ENCODE measurements at places on chromosomes 1 and 21.
A peak's percentile ranks its signal among the peaks of the same experiment; 100 is the strongest.

- DNase-seq = peak; percentile 8
Observed at GRCh38 chr1:81921851-81922462, 121.2 kb downstream of the ADGRL2 start.

GRCh38 chr1:10536133-10536770, 61.5 kb downstream of the PEX14 start:
- no peak for DNase-seq

GRCh38 chr1:91014475-91014874, 7.4 kb downstream of the ZNF644 start:
- no peak for DNase-seq

- no peak for DNase-seq
Observed at GRCh38 chr1:113278777-113279176, 111.5 kb upstream of the MAGI3 start.

GRCh38 chr1:154983776-154984466, 777 bp downstream of the FLAD1 start:
- DNase-seq = no peak

GRCh38 chr1:199862047-199862446, 165.5 kb upstream of the NR5A2 start:
- DNase-seq = no peak

- no peak for DNase-seq
Observed at GRCh38 chr1:234756066-234756774, 146.2 kb upstream of the IRF2BP2 start.

- no peak for DNase-seq
Observed at GRCh38 chr1:5571438-5571837, 420.8 kb downstream of the NPHP4 start.

DNA sequence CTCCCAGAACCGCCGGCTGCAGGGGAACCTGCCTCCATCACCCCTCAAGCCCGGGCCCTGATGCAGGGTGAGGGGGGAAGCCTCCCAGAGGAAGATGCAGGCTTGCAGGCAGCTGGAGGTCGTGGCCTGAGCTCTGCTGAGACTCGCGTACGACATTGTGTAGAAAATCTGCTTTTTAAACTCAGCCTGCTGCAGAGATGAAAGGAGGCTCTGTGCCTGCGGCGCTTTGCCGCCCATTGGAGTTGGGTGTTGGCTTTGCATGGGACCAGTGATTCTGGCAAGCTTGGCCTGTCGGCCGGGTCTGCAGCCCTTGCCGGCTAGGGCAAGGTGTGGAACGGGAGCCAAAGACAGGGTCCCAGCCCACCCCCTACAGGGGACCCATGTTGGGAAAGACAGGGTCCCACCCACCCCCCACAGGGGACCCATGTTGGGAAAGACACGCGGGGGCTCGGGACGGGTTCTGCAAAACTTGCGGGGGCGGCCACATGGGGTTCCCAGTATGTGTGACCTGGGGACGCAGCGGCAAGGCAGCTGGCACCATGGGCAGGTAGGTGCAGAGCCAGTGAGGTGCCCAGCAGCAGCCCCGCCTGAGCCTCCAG, 55.6 kb downstream of the SLX9 start:
- no peak for DNase-seq

GRCh38 chr1:178607718-178608408, 95.0 kb downstream of the TEX35 start:
- DNase-seq = no peak

DNA sequence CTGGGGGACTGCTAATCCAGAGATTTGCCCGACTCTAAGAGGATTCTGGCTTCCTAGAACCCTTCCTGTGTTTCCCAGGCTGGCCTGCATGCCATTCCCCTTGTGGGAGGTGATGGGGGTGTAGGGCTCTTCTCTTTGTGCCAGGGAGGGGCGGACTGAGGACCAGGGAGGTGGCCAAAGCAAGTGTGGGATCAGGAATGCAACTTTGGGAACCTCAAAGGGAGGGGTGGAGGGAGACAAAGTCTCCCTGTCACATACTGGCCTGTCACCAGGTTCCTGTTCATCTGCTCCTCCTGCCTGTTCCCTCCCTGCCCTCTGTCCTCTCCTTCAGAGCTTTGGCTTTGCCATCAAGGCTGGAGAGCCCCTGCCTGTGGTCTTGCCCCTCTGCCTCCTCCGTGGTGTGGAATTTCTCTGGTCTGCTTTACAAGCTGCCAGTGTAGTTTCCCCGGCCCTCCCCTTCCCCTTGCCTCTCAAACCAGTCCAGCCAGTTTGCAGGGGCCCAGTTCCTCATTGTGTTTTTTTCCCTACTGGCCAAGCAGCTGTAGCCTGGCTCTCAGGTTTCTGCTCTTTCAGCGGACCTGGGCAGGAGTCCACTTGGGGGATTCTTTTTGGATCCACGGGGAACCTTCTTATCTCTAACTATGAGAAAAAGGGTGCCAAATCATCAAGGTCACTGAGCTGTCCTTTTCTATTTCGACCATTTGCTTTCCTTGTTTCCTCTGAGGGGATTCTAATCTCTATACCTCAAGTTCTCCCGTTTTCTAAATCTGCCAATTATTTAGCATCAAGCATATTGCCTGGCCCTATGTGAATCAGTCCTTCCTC, 1.8 kb downstream of the CGN start:
- DNase-seq = no peak

DNA sequence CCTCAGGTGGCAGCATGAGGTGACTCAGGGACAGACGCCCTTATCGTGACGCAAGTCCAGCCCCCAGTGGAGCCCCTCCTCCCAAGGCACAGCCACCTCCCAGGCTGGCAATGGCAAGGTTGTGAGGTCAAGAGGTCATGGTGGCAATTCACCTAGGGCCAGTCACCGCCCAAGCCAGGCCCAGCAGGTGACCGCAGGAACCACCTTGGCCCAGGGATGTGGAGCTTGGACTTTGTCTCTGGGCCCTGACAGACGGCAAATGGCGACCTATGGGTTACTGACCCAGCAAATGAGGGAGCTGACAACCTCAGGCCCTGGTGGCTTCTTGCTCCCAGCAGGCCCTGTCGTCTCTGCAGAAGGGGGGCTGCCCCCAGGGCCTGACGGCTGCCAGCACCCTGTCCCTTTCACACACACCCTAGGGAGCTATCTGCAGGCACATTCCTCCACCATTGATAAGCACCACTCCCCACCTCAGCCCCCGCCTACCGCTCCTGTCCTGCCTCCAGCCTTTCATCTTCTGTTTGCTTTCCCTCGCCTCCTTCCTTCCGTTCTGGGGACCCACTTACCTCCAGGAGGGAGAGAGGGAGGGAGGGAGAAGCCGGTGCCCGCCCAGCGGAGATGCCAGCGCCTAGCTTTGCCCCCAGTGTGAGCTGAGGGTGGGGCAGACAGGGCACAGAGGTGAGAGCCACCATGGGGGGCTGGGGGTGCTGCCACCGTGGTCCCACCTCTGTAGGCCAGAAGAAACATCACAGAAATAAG, 12.1 kb downstream of the EPHA2 start:
- peak; percentile 84 for DNase-seq

DNA sequence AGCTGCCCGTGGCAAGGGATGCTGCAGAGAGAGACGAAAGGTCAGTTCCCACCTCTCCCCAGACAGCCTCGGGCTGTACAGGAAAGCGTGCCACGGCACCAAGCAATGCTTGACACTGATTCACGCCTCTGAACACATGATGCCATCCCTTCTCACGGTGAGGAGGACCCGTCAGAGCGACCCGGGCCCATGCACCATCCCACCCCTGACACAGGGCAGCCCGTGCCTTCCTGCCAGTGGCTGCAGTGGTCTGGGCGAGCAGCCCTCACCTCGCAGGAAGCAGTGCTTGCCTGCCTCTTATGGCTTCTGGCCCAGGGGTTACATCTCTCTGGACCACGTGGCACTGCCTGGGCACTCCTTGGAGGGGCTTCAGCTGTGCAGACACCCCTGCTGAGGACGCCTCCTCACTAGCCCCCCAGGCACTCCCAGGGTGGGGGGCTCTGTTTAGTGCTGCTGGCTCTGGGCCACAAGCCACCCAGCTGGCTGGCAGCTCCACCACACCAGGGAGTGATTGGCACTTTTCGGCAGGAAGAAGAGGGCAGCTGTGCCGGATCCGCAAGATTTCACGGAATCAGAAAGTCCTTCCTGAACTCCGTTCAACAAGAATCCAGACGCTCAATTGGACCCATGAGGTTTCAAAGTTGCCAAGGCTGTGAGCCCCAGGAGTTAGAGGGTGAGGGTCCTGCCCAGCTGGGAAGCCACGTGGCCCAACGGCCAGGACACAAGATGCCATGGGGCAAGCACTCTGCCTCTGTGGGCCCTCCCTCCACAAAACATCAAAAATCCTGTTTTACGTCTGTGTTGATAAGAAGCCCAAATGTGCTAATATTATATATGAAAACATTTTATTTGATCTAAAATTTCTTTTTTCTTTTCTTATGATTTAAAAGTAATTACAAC, 34.8 kb upstream of the SLC19A1 start:
- DNase-seq = no peak

DNA sequence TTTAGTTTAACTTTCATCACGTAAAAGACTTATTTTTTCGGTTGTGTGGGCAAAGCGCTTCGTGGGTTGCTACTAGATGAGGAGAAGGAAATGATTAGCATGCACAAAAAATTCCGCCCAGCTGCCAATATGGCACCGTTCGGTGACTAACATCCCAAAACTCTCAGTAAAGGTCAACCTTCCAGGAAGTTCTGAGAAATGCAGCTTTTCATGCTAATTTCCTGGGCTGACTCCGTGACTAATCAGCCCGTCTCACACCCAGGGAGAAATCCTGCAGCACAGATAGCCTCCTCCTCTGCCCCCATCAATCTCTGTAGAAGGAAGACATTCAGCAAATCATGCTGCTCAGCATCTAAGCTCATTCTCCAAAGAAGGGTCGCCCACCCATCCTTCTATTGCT, 34.1 kb downstream of the TMCO4 start:
- peak; percentile 96 for DNase-seq

GRCh38 chr1:65470766-65471165, 50.3 kb downstream of the LEPR start:
- no peak for DNase-seq

DNA sequence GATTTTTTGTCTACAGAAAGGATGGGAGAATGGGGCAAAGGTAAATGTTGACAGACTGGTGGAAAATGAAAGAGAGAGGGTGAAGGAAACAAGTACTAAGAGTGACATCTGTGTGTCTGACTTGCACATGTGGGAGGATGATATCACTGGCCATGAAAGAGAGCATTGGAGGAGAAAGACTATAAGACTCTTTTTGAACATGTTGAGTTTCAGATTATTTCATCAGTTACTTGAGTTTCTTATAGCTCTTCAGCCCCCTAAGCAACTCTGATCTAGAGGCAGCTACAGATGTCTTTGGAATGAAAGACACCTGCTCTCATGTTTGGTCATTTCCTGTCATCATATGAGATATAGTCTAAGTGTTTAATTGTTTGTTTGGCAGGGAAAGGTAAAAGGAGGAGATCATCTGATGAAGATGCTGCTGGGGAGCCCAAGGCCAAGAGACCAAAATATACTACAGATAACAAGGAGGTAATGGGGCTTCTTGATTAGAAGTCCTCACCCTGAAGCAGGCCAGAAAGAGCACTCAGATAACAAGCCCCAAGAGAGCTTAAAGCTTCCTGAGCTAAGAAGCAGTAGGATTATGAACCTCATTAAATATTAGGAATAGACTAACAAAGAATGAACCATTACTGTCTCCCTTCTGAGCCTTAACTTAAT, 4.5 kb downstream of the POLR3C start:
- no peak for DNase-seq

DNA sequence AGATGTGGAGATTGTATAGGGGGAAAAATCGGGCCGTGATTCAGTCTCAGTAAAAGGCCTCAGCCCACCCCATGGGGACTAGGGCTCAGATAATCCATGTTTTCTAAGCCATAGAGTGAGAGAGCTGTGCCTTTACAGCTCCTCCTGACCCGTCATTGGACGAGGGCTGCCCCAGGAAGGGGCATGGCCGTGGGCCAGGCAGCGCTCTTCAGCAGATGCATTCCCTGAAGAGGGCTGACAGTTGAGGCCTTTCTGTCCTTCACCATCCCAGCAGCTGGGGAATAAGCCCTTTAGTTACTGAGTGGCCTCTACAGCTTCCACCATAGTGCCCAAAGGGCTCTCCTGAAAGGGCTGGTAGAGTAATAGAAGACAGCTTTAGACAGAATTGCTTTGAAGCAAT, 57.2 kb downstream of the ST3GAL3 start:
- no peak for DNase-seq

- peak; percentile 90 for DNase-seq
Observed at GRCh38 chr1:109263597-109264378, 14.4 kb downstream of the CELSR2 start.

GRCh38 chr1:194548071-194548470, 1361.7 kb upstream of the B3GALT2 start:
- no peak for DNase-seq

DNA sequence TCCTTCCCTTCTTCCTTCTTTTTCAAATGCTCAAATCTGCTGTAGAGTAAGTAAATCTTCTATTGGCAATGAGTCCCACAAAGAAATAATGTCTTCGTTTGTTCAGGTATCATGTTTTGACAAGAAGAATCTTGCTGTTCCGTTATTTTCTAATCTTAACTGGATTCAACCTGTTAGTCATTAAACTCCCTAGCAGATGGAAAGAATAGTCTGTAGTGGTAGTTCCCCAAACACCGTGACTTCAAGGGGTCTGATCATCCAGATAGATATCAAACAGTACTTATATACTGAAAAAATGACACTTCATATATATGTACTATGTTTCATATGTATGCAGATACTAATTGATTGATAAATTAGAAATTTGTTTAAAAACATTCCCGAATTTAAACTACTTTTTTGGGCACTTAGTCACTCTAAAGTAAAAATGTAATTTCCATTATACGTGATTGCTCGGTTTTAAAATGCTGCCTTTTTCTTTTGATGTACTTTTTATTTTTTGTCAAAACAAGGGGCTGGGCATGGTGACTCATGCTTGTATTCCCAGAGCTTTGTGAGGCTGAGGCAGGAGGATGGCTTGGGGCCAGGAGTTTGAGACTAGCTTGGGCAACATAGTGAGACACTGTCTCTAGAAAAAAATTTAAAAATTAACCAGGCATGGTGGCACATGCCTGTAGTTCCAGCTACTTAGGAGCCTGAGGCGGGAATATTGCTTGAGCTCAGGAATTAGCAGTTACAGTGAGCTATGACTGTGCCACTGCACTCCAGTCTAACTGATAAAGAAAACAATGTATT, 335.7 kb upstream of the SNX7 start:
- no peak for DNase-seq

- DNase-seq = no peak
Observed at GRCh38 chr1:175853681-175854080, 110.3 kb upstream of the TNR start.

DNA sequence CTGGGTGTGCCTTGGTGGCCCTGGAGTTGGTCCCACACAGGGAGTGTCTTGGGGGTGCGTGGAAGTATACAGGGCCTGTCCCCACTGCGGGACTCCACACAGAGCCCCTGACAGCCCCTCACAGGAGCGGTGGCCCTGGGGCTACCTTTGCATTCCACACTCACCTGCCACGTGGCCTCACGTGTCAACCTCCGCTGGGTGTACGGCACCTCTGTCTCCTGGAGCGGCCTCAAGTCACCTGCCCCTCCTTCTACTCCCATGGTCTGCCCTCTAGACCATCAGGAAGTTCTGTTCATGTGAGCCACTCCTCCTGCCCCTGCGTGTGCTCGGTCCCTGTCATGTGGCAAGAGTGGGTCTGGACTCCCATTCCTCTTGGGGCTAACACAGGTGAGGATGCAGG, 58.6 kb downstream of the FAAP20 start:
- DNase-seq = no peak
